OCI-M1 (cell line): ENCODE measurements at places on chromosomes 2 and 18.
A peak's percentile ranks its signal among the peaks of the same experiment; 100 is the strongest.

- DNase-seq, result no peak
These were observed 14.4 kb downstream of the REG3G start for GRCh38 chr2:79039944-79040343.

DNA sequence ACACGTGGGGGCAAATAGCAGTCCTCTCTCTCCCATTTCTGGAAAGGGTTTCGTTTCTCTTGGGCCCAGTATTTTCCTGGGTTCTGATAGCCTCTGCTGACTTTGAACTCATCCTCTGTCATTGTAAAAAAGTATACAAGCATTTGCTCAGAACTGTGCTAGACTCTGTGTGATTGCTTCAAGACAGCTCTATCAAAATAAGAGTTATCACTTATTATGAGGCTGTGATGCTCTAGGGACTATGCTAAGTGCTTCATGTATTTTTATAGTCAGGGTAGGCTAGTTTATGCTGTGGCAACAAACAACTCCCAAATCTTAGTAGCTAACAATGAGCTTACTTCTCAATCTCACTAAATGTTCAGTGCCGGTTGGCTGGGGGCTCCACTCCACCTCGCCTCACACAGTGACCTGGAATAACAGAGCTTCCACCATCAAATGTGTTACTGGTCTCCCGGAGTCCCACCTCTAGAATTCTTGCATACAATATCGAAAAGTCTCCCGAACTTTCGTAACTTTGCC is 110.8 kb upstream of the CDC42EP3 start:
- DNase-seq, result no peak

- no peak for DNase-seq
These were observed 90.3 kb upstream of the RAB27B start for GRCh38 chr18:54737986-54738385.

DNA sequence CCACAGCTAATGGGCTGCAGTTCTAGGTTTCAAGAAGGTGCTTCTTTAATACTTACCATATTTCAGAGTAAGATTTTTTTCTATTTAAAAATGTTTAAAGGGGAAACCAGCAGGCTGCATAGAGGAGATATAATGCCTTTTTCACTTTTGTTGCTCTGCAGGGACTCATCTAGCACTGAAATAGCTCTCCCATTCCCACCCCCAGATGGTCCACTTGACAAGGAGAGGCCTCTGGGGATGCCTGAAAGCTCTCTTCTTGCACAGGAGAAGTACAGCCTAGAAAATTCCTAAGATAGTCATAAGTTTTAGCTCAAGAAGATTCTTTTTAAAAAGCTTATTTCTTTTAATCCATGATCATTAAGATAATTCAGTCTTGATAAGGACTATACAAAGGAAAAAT is 126.4 kb downstream of the CDH2 start:
- no peak for DNase-seq

GRCh38 chr2:105442056-105442455 is 43.2 kb upstream of the FHL2 start:
- no peak for DNase-seq

GRCh38 chr18:21110713-21111345 is 784 bp downstream of the ROCK1 start:
- DNase-seq, result peak; percentile 74
